ENCODE measurements at places on chromosomes 12 and 14.

DNA sequence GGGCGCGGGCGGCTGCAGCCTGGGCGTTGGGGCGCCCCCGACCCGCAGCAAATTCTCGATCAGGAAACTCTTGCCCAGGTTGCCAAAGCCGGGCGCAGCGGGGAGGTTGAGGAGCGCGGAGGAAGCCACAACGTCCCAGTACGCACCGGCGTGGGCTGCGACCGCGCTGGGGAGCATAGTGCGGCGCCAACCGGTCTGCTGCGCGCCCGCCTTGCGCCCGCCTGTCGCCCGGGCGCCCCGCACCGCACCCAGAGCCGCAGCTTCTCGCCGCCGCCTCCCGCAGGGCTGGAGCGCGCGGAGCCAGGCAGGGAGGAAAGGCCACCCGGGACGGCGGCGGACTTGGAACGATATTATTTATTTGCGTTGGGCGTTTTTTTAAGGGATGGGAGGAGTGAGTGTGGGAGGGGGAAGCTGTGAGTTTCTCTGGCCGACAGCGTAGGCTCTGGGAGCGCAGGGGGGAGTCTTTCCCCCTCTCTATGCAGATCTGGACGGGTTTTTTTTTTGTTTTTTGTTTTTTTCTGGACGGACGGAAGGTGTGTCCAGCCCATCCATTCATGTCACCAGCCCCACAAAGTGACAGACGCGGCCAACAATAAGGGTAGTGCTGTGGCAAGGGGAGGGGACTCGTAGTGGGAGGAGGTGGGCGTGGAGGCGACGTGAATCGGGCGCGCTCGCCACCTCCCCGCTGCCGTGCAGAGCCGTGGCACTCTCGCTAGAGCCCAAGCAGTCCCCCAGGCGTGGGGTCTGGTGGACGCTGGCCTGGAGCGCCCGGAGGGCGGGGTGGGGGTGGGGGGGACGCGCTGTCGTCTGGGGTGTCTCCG, at the start of gene DBX2:
TSS of gene DBX2 (minus strand) at position 349 of the 821 bp plus-strand sequence. CDS start at position 177, 172 bp downstream.
- no peak for DNase-seq

DNA sequence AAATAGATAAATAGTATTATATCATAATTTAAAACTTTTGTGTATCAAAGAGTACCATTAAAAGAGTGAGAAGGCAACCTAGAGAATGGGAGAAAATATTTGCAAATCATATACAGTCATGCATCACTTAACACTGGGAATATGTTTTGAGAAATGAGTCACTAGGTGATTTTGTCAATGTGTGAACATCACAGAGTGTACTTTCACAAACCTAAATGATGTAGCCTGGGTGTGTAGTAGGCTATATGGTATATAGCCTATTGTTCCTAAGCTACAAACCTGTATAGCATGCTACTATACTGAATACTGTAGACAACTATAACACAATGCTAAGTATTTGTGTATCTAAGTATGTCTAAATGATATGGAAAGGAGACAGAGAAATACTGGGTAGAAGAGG, 48.0 kb upstream of the ARID2 start:
- DNase-seq: no peak

GRCh38 chr12:64907097-64907496, 82.7 kb downstream of the TBC1D30 start:
- no peak for DNase-seq

GRCh38 chr14:57085801-57086200, 182.9 kb downstream of the EXOC5 start:
- DNase-seq: no peak

DNA sequence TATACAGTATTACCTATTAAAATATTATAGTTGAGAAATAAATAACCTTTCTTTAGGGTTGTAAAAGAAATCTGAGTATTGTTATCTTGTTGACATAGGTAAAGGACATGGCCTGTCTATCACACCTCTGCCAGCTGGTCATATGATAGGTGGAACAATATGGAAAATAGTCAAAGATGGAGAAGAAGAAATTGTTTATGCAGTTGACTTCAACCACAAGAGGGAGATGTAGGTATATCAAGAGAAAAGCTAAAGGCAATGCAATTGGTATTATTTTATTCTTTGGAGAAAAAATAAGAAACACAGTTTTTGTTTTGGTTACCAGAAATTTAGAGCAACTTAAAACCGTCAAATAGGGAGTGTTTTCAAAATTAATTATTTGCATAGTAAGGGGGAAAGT, 13.5 kb downstream of the CPSF2 start:
- no peak for DNase-seq

GRCh38 chr12:68043435-68043834, 54.2 kb downstream of the IFNG-AS1 start:
- DNase-seq: no peak

DNA sequence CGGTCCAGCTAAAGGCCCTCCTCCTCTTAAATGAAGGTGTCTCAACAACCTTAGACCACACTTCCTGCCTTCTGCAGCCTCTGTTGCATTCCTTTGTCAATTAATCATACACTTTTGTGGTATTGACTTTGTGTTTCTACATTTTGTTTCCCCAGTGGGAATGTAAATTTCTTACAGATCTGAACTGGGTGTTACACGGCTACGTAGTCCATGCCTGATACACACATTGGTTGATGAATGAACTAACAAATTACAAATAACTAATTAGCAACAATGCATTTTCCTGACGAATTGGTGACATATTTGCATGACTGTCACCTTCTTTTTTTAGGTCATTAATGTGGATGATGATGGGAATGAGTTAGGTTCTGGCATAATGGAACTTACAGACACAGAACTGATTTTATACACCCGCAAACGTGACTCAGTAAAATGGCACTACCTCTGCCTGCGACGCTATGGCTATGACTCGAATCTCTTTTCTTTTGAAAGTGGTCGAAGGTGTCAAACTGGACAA, 15.2 kb upstream of the CCT2 start:
- DNase-seq: no peak

DNA sequence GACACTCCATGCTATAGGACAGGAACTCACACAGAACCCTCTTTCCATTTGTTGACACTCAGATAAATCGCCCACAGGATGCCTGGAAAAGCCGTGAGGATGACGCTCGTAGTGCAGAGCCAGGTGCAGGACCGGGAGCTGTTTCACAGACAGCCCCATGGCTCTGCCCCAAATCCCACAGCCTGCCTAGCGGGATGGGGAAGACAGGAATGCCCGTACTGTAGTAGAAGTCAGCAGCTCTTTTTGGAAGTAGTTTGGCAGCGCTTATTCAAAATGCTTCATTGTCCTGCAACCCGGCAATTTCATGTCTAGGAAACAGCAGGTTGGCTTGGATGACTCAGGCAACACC, 41.6 kb downstream of the JAG2 start:
- DNase-seq: no peak

GRCh38 chr14:103281496-103282231, 52.4 kb upstream of the EIF5 start:
- DNase-seq: peak; percentile 70

- no peak for DNase-seq
Observed at GRCh38 chr12:62691309-62691708, 224.7 kb downstream of the MON2 start.

GRCh38 chr12:93195511-93195910, 182.2 kb upstream of the NUDT4 start:
- DNase-seq: no peak

DNA sequence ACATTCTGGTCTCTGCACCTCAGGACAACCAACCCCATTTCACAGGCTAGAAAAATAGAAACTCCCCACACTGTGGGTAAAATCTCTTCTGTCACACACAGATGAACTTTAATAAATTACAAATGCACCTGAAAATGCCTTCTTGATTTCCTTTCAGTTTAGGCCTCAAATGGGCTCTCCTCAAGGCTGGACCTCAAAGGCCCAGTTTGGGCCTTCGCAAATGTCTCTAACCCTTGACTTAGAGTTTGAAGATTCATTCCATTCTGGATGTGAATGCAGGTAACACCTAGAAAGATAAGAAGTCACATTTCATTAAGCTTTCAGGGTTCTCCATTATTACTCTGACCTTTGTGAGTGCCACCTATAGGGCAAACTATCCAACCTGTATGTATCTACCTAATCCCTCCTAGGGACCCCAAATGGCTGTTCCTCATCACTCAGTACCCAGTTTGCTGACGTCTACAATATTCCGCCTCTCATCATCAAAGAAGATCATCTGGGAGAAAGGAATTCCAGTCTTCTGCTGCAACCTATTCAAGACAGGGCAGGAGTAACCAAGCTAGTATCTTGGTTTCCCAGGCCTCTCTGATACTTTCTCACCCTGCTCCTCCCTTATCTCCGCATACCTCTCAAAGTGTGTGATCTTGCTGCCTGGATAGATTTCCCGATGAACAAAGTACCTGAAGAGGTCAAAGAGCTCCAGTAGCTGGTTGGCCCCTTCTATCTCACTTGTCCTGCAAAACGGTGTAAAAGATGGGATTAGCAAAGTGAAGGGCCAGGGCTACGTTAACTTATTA, 776 bp upstream of the CHMP4A start:
- DNase-seq: no peak

GRCh38 chr14:87065366-87065765, 927.6 kb downstream of the GALC start:
- DNase-seq: no peak

- DNase-seq: no peak
Observed at GRCh38 chr14:98893675-98894074, 378.3 kb downstream of the BCL11B start.

GRCh38 chr14:68450391-68451120, 342.3 kb downstream of the ZFP36L1 start:
- no peak for DNase-seq

DNA sequence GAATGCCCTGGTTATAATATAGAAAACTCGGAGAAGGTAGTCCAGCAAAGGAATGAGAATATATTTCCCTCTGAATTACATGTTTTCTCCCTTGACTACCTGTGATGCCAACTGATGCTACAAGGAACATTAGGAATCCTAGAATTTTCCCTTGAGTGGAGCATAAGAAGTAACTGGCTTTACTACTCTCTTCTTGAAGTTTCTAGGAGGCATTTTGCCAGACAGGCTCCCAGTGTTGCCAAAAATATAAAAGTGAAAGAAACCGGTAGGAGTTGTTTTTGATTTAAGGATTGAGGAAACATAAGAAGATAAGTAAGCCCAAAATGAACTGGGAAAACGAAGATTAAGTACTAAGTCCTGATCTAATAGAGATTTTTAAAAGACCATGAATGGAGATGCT, 693.4 kb downstream of the NOVA1 start:
- no peak for DNase-seq

DNA sequence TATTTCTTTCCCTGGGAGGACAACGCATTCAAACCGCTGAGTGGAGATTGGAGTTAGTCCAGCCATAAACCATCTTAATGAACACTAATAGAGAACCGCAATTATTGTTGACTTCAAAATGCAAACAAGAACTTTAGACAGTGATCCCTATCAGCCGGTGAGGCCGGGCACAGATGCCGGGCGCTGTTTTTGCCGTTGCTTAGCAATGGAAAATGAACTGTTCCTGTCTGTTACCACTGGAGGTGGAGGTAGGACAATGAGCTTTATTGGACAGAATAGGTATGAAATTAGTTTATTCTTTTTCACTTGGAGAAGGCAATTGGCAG, 216.8 kb downstream of the TTC8 start:
- peak; percentile 45 for DNase-seq

DNA sequence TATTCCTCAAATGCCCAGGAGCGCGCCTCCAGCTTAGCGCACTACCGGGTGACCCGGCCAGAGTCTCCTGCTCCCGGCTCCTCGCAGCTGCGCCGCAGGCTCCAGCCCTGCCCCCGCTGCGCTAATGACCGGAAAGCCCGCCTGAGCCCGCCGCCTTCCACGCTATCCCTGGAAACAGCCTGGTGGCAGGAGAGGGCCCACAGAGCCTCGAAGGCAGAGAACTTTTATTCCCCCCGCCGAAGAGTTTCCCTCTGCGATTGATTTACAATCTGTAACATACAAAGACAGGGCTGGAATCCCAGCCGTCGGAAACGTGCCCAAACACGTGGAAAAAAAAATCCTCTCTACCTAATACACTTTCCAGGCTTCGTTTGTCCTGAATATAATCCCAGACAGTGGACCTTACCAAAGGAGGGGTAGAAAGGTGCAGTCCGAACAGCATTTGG, 1.5 kb downstream of the COL2A1 start:
- DNase-seq: no peak

GRCh38 chr12:127268213-127268612, 998.8 kb upstream of the TMEM132C start:
- no peak for DNase-seq

- DNase-seq: no peak
Observed at GRCh38 chr12:104669089-104669721, 212.5 kb downstream of the CHST11 start.

DNA sequence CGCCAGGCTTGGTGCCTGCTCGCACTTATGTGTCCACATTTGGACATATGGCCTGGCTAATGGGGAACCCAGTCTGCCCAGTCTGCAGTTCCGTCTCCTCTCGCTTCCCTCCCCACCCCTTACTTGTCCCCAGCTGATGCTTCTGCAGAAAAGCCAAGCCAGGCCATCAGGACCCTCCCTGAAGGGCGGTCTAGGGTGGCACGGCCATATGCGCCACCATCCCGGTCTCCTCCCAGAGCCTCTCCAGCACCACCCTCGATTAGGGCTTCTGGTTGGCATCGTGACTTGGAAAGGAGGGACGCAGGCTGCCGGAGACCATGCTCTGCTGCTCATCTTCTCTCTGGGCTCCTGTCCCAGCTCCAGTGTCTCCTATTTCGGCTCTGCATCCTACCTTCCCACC, 54.6 kb downstream of the CALM1 start:
- DNase-seq: no peak

DNA sequence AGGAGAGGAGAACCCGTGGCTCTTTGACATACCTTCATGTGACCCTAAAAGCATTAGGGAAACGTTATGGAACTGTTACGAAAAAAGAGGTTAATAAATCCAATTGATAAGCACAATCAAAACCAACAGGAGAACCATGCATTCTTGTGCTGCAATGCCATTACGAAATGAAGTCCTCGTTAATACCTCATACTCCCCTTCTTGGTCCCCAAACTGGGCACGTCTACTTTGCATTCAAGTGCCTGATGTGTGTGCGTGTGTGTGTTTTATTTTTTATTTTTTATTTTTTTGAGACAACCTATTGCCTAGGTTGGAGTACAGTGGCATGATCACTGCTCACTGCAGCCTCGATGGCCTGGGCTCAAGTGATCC, 150.0 kb downstream of the ETV6 start:
- no peak for DNase-seq

DNA sequence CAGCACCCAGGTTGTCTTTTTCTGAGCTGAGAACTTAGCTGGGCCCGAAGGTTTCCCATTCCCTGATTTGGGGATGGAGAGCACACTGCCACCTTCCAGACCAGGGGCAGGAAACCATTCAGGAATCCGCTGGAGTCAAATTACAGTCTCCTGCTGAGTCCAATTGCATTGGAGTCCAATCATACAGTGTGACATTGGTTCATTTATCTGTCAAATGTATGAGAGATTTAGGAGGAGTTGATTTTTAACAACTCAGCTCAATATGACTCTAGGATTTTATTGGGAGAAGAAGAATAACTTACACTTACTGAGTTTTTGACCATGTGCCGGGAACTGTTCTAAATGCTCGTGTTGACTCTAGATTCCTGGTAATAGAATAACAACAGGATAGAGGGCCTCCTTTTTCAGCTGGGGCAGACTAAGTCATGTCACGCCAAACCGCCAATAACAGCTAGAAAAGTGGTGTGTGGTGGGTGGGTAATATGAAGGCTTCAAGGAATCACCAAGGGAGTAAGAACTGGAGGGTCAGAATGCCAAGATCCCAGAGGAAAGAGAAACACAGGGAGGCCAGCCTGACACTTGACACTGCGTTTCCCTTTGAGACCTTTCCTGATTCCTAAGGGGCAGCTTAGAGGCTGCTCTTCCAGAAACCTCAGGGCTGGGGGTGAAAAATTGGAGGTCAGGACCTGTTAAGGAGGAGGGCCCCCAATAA, 11.5 kb downstream of the SYNDIG1L start:
- no peak for DNase-seq
